ENCODE measurements at places on chromosomes 1 and 21.
A peak's percentile ranks its signal among the peaks of the same experiment; 100 is the strongest.

- DNase-seq: no peak
These were observed 240.1 kb downstream of the RHOU start for GRCh38 chr1:228975238-228975907.

GRCh38 chr1:71668065-71668464 is 587.2 kb upstream of the ZRANB2 start:
- DNase-seq: no peak

- no peak for DNase-seq
These were observed 41.2 kb downstream of the CDCP2 start for GRCh38 chr1:54111624-54112023.

DNA sequence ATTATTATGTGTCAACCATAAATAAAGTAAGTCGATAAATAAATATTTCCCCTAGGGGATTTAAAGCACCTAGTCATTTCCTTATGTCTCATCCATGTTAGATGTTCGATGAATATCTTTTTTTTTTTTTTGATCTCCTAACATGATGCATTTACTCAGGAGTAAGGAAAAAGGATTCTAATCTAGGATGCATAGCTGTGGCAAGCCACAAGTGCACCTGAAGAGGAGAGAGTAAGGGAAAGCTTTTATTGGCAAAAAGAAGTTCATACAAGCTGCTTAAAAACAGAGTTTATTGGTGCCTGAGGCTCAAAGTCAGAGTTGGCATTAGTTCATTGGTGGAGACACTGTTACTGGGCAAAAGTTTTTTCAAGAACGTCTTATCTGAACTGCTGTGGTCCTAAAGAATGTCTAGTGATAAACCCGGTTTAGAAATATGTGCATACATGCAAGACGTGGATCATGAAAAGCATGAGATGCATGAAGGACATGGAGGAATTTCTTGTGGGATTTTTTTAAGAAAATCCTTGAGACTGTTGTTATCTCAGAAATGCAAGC is 51.7 kb downstream of the SWT1 start:
- no peak for DNase-seq

DNA sequence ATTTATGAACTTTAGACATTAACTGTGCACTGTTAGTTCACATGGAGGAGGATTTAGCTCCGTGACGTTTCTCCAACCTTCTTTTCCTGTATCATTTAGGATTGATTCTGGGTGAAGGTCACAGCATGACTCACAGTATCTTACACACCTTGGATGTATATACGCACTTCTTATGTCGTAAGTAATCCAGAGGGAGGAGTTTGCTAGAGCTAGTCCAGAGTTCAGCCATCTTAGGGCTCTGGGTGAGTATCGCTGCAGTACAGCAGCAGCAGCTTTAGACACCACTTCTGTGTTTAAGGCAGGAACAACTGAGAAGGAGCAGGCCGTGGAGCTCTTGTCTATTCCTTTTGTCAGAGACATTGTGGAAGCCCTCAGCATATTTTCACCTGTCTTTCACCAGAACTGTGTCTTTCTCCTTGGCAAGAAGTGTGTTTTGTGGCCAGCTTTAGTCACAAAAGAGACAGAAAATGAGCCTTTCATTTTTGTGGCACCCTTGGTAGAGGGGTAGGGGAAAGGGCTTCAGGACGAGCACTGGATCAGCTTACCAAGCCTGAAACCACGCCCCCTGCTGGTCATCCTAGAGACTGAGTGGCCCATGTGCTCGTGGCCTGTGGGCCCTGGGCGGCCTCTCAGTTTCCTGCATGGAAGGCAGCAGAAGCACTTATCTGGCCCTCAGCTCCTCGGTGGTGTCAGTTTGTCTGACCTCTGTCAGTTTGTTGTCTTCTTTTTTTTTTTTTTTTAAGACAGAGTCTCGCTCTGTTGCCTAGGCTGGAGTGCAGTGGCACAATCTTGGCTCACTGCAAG is 64.0 kb downstream of the ADARB1 start:
- peak; percentile 70 for DNase-seq

DNA sequence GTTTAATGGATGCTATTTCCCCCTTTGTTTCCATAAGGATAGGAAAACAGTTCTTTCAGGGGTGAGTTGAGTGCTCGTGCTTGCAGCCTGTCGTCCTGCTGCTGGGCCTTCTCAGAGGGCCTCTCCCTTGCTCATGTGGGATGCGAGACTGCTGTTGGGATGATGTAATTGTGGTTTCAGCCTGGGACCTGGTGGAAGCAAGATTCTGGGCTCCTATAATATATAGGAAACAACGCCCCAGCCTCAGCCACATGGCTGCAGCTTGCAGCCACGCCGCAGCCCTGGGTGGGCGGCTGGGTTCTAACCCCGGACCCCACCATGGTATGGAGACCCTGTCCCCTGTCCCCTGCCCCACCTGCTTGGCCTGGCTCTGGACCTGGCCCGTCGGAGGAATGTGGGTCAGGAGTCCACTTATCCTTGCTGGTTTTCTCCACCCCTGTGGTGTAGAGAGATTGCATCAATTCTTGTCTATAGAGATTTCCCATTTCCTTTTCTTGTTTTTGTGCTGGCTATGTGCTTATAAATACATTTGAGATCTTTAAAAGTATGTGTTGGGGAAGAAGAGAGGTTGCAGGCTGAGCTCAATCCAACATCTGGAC is 357.8 kb downstream of the SIPA1L2 start:
- DNase-seq: no peak

DNA sequence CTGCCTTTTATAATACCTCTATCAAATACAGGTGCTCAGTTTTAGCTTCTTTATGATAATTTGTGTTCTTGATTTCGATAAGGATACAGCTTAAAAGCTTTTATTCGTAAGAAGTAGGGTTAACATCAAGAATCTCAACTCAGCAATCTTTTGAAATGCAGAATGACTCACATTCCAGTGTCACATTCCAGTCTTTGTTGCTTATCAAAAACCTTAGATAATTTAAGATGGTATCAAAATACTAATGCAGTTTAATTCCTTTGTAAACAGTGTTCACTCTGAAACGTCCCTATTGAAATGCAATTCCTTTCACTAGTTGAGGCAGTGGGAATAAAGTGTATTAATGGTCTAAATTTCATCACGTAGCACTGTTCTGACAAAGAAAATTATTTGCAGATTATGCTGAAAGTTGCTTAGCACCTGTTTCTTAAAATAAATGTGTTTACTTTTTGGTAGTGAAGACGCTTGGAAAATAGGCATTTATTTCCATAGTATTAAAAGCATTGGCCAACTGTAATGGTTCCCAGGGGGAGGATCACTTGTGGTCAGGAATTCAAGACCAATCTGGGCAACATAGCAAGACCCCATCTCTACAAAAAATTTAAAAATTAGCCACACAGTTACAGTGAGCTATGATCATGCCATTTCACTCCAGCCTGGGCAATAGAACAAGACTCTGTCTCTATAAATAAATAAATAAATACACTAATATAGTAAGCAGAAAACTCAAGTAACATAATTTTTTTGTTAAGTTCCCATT is 10.1 kb upstream of the CNN3 start:
- no peak for DNase-seq

DNA sequence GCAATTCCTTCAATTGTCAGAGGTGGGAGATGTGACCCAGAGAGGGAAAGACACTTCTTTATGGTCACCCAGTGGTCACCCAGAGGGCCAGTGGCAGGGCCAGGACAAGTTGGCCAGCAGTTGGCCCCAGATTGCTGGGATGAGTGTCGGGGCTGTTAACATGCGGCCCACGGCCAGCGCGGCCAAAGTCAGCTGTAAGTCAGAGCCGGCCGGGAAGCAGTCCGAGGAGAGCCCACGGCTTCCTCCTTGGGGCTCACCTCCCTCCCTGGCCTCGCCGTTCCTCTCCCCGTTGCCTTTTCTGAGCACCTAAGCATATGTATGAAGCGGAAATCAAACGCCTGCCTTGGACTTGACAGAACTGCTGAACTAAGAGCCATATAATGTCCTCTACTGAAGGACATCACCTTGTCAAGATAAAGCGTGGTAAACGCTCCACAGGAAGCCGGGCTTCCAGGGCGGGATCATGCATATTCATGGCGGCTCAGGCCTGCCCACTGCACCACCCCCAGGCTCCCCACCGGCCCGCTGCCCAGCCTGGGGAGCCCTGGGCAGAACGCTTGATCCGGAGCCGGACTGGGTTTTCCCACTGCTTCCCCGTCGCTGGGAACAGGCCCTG is 245.4 kb upstream of the POU3F1 start:
- no peak for DNase-seq

DNA sequence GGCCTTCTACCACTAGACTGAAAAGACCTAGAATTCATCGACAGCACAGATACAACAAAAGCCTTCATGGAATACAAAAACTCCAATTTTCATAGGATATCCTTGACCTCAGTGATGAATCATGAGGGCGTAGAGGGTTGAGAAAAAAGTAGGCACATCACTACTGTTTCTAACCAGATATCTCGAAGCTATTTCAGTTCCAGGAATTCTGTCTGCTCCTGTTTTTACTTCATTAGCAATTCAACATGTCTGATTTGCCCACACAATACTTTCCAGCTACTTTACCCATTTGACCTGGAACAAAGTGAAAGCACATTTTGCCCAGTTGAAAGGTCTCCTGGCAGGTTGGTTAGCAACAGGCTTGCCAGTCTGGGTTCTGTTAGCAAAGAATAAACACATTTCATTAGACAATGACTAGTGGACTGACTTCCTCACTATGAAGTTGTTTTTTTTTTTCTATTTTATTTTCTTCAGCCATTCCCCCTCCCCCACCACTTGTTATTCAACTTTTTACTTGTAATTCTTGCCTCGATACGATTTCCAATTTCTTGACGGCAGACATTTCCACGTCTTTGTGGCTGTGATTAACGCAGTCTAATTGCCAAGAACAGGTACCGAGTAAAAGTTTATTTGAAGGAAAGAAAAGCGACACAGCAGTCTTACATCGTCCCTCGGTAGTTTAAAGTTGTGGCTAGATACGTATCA is 4.0 kb upstream of the ZBTB18 start:
- no peak for DNase-seq

DNA sequence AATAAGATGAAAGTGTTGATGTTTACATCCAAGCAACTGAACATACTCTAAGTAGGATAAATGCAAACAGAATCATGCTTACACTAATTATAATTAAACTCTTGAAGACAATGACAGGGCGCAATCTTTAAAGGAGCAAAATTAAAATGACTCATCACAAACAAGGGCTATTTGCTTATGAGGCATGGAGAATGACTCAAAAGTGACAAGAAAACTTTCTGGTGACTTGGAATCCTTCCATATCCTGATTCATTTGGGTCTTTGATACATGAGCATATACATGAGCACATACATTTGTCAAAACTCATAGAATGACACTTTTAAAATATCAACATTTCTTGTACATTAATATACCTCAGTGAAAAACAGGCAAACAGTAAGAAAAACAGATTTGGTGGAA is 1632.3 kb downstream of the KCNT2 start:
- DNase-seq: no peak

DNA sequence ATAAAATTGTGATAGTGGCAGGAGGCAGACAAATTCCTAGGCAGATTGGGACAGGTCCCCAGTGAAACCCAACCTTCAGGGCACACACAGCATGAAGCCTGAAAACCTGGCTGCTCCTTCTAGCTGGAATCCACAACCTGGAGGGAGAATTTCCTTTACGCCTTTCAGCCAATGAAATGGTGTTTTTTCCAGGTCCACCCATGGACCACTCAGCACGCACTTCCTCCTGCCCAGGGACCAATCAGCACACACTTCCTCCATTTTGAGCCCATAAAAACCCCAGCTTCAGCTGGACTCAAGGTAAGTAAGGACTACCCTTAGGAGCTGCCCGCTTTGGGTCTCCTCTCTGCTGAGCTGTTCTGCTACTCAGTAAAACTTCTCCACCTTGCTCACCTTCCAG is 120.1 kb downstream of the AKT3 start:
- no peak for DNase-seq

GRCh38 chr1:92778376-92778775 is 6.5 kb downstream of the EVI5 start:
- no peak for DNase-seq

DNA sequence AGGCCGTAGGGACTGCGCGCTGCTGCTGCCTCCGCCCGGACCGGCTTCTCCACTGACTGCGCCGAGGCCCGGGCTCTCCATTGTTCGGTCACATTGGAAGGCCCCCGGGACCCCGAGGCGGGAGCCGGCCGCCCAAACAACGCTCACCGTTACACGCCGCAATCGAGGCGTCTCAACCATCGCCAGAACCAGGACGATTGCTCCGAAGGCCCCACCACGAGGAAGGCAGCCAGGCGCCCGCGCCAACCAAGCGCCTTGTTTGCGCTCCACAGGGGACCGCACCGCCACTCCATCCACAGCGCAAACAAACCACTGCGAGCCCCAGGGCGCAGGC is 595 bp downstream of the GLUL start:
- peak; percentile 27 for DNase-seq

GRCh38 chr1:19260211-19261138 is 8.9 kb downstream of the MRTO4 start:
- DNase-seq: no peak

GRCh38 chr1:226957714-226958113 is 17.6 kb downstream of the COQ8A start:
- no peak for DNase-seq

DNA sequence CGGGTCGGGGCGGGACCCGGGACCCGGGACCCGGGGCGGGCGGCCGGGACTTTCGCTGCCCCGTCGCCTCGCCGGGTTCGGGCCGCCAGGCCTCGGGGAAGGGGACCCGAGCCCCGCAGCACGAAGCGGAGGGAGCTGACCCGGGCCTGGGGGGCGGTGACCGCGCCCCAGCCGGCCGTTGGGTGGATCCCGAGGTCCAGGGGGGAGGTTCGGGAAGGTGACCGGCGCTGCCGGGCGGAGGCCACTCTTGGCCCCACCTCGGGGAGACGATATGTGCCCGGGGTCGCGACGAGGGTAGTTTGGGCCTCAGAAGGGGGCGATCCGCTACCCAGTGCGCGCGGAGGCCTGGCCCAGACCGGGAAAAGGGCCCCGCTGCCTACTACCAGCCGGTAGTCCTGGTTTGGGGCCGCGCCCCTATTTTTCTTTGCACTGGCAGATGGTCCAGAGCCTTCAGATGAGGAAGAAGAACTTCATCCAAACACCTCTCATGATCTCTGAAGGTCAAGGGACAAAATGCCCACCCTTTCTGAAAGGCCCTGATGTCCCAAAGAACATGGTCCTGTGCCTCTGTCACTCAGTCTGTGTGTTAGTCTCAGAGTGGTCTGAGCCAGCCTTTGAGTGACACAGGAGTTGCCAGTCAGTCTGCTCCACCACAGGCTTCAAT is 766 bp downstream of the AGO4 start:
- peak; percentile 47 for DNase-seq

DNA sequence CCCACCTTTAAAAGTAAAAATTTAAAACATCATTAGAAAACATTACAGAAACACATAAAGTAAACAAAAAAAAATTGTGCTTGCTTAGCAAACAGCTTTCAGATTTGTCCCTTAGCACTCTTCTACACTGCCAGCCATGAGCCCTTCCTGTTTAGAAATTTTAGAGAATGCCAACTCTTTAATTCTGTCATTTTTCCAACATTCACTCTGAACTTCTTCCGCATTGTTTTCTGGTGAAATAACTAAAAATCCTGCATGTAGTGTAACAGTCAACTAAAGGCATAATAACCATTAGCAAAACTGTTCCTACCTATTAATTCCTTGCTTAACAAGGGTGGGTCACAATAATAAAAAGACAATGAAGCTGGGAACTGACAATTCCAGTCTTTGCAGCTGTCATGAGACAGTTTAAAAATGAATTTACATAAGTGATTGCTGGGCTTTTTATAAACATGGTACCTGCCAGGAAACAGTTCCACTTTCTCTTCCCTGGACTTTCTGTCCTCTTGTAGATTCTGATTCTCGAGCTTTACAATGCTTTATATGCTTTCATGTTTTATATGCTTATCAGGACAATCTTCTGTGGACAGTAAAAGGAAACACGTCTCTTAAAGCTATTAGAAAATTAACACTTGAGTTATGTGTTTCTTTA is 19.0 kb downstream of the GNG12 start:
- DNase-seq: no peak
